GM23248 (cell line): ENCODE measurements at places on chromosomes 4 and X.

GRCh38 chr4:74524985-74525384 is 80.0 kb downstream of the AREG start:
- peak; percentile 32 for DNase-seq

GRCh38 chr4:54050214-54050904 is 14.0 kb downstream of the CHIC2 start:
- peak; percentile 41 for DNase-seq

DNA sequence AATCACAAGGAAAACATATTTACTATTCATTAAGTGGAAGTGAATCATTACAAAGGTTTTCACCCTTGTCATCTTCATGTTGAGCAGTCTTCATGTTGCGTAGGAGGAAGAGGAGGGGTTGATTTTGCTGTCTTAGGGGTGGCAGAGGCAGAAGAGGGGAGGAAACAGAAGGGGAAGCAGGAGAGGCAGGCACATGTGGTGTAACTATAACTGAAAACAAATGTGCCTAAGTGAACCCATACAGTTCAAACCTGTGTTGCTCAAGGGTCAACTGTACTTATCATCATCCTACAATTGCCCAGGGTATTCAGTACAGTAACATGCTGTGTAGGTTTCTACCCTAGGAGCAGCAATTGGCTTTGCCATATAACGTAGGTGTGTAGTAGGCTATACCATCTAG is 47.2 kb downstream of the SYNPO2 start:
- DNase-seq = no peak

DNA sequence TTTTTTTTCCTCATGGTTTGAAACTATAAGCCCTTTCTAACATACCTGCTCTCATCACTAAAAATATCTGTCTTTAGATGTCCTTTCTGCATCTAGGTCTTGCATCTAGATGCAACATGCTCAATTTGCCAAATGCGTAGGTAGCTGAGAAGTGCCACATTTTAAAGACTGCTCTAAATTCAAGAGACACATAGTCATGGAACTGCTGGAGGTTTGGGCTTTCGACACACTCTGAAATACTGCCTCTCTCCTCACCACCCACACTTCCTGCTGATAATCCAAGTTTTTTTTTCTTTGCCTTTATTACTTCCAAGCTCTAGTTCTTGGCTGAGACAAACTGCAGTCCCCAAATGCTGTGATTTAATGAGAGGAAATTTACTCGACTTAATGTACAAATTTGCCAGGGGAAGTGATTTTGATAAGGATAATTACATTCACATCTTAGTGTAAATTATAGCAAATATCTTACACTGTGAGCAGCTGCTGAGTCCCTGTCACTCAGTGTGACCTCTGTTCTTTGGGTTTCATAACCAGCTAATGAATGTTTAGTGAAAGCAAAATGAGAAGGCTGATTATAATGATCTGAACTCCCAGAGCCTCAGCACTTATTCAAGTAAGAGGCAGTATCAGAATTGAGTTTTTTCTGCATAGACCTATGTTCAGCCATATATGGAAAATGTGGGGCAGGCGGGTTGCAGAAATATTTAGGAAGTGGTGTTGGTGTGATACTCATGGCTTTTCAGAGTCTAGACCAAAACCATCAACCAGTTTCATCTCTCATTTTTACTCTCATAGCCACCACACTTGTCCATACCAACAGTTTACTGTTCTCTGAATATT is 31.3 kb downstream of the DRD5 start:
- peak; percentile 70 for DNase-seq

DNA sequence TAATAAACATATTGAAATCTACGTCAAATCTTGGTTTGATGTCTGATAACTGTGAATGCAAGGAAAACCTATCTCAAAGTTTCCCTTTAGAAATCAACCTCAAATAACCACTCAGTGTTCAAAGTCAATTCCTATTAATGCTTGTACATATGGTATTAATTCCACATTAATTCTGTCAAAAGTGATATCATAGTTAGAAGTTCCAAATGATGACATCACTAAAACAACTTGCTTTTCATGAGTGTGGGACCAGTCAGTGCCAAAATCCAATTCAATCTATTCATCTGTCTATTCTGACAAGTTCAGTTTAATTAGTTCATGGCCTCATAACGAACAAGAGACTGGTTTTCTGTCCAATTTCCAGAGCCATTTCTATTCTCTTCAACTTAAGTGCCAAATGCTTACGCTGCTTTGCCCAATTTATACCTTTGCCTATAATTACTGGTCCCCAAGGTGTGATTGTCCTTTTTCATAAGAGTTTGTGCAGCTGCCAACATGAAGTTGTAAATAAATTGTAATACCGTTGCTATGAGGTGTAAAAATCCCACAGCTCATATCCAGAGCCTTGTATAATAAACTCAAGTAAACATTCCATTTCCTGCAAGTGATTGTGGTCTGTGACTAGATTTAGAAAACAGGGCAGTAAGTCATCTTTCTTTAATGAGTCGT is 476.2 kb downstream of the RAB28 start:
- DNase-seq = no peak

GRCh38 chrX:149681182-149681581 is 30.7 kb upstream of the MAGEA11 start:
- no peak for DNase-seq

DNA sequence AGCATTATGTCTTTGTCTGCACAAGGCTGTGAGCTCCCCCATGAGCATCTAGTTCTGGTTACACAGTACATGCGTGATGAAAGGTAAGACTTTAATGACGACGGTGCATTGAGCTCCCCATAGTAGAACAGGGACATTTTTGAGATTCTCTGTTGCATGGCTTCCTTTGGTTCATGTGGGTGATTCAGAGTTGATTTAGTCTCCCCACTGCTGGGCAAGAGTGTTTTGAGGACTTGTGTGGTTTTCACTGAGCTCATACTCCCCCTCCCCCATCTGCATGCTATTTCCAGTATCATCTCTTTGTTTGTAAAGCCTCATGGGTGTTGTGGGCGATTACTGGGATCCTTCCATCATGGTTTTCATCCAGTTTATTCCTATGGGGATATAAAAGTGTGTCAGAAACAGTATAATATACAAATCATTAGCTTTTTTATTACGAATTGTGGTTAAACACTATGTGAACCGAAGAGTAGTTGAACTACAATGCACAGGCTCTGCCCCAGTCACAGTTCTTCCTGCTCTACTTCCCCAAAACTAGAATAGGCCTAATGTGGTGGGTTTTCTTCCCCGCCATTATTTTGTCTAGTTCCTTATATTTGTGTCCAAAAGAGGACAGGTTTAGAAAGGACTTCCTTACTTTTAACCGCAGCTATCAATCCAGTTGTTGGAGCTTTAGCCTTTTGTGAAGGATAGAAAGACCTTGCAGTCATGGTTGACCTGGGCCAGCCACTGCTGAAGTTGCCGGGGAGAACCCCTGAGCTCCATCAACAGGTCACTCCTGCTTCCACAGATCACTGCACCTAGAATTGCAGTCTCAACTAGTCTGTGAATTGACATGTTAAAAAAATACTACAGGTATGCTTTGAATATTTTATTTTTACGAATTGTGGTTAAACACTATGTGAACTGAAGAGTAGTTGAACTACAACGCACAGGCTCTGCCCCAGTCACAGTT is 30.4 kb downstream of the KIT start:
- peak; percentile 33 for DNase-seq

- DNase-seq = no peak
Measured at GRCh38 chr4:104449537-104449936, 45.2 kb downstream of the CXXC4 start.

GRCh38 chrX:72573158-72573511 is 492 bp upstream of the HDAC8 start:
- peak; percentile 3 for DNase-seq

DNA sequence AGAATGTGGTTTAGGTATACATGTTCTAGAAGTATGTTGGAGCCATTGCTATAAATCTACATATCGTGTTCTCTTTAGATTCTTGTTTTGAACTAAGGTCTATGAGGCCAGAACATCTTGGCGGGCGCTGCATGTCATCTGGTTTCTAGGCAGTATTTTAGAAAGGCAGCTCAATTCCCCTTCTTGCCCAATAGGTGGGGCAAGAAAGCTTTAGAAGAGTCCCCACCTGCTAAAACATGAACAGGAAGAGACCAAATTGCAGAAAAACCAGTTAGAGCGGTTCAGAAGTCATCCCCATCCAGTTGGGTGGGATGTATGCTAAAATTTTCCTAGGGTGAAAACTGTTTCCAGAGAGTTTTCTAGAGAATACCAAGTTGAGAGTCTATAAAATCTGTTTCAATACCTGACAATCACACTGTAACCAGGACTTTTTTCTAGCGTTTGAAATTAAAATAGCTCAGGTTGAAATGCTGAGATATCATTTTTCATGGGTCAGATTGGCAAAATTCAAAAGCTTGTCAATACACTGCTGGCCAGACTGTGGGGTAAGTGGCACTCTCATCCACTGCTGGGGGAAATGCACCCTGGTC is 17.5 kb upstream of the SH3KBP1 start:
- peak; percentile 60 for DNase-seq

GRCh38 chrX:150663073-150663472 is 30.1 kb upstream of the MTMR1 start:
- no peak for DNase-seq

GRCh38 chr4:53721263-53721662 is 130.0 kb upstream of the LNX1 start:
- no peak for DNase-seq

GRCh38 chrX:151825925-151826485 is 86.7 kb upstream of the MAGEA4 start:
- DNase-seq = peak; percentile 90

DNA sequence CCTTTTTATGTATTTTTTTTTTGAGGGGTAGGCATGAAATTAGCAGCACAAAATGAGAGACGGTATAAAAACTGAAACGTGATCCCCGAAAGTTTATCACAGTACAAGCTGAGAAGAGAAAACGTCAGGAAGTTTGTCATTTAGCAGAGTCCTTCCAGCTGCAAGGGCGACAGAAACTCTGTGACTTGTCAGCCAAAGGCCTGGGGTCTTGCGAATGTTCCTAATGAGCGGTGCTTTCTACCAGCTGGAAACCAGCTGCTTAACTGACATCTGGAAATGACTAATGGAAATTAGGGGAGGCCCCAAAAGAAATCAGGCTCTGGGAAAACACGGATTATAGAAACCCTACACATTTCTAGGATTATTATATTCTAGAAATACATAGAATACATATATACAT is 66.5 kb downstream of the CHRNA9 start:
- DNase-seq = no peak

DNA sequence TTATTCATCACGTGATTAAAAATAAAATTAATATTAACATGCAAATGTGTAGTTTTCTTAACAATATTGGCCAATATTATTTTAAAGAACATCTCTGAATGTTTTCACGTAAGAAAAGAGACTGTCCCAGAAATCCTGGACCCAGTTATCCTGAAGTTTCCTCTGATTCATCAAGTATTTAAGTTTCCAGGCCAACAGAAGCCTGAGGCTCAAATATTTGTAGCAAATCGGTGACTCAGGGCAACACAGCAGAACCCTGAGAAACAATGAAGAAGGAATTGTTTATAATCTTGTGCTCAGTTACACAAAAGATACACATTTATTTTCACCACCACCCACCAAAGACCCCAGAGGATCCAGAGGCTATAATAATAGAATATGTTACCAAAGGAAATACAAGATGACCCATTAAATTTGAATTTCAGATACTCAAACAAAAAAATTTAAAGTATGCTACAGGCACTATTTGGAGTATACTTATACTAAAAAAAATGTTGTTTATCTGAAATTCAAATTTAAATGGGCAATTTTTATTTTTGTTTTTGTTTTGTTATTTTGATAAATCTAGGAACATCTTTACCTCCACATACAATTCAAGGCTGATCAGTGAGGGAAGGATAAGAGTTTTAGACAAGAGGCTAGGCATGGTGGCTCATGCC is 33.9 kb upstream of the SLC7A11 start:
- DNase-seq = peak; percentile 98

DNA sequence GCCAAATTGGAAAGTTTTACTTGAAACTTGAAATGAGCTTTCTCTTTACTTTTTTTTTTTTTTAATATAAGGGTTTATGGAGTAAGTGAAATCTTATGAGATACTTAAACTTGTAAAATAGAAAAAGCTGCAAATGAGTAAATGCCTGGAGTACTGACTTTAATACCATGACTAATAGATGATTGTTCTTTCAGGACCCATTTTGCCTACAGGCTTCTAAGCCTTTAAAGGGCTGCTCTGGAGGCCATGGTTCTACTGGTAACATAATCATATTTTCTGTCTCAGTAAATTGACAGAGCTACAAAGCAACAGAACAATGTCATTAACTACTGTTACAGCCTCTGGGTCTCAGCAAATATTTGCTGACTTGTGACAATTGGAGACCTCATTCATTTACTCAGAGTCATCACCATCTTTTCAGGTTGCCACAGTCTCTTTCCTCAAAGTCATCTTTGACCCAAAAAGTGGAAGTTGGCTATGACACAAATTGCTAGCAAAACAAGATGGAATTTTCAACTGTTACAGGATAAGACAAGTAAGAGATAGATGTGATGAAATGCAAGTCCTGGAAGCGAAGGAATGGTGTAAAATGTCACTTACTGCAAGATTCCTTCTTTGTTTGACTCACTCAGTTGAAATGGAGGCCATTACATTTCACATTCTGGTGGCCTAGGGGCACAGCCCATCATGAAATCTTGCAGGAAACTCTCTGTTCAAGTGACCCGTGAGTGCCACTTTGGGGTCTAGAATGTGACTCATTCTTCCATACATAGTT is 132.7 kb downstream of the BTC start:
- DNase-seq = peak; percentile 78

DNA sequence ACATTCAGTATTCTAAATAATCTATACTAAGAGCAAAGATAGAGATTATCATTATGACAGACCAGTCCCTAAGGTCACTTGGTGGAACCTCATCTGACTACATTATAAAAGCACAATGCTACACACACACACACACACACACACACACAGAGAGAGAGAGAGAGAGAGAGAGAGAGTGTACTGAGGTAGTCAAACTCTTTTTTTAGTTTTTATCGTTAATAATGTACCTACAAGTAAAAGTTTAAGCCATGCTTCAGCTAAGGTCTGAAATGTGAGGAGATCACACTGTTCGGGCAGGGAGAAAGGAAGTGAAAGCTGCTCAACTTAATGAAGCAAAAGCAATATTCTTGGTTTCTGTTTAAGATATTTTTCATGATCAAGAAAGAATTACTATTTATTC is 75.8 kb upstream of the CCDC160 start:
- no peak for DNase-seq

DNA sequence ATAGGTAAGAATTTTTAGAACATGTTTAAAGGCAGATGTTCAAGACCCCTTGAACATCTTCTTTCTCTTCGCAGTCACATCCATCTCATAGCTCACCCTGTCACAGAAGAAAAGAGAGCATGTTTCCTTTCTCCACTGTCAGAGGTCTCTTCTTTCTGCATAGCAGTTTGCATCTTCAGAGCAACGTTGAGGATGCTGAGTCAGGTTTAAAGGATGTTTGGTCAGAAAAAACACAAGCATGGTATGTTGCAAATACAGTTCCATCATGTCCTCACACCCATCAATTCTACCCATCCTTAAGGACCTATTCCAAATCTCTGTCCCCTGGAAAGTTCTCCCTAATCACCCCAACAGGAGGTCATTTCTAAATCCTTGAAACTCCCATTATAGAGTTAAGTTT is 84.8 kb downstream of the STOX2 start:
- no peak for DNase-seq
